ENCODE measurements at places on chromosomes 12 and 14.
A peak's percentile ranks its signal among the peaks of the same experiment; 100 is the strongest.

DNA sequence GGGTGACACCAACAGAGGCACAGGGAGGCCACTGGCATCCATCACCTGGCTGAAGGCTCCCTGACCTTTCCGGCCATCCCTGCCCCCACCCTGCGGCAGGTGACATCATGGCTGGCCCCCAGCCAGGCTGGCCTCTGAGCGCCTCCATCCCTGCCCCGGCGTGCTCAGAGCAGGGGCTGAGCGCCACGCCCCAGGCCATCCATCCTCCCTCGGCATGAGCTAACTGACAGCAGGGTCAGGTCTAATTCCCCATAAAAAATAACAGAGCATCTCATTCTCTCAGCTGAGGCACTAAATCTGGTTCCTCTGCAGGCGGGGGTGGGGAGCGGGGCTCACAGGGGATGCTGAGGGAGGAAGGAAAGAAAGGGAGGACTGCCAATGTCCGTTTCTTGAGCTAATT, 50.7 kb downstream of the PRIMA1 start:
- DNase-seq = no peak

DNA sequence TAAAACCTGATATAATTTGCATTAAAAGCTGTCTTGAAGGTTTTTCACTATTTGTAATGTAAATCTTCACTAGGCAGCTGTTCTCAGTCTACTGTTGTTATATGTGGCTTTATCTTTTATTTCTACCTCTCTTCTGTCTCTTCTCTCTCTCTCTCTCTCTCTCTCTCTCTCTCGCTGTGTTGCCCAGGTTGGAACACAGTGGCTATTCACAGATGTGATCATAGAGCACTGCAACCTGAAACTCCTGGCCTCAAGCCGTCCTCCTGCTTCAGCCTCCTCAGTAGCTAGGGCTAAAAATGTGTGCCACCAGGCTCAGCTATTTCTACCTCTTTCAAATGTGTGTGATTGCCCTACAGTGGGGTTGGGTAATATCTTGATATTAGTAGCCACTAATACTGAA, 21.1 kb downstream of the FUT8 start:
- DNase-seq = no peak

- DNase-seq = no peak
These were observed 228.6 kb downstream of the DACT1 start for GRCh38 chr14:58866391-58866790.

DNA sequence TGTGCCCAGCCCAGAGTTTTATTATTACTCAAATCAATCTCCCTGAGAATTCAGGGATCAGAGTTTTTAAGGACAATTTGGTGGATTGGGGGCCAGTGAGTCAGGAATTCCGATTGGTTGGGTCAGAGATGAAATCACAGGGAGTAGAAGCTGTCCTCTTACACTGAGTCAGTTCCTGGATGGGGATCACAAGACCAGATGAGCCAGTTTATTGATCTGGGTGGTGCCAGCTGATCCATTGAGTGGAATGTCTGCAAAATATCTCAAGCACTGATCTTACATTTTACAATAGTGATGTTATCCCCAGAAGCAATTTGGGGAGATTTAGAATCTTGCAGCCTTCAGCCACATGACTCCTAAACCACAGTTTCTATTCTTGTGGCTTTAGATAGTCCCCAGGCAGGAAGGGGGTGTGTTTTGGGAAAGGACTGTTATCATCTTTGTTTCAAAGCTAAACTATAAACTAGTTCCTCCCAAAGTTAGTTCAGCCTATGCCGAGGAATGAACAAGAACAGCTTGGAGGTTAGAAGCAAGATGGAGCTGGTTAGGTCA, 89.1 kb upstream of the CNOT2 start:
- no peak for DNase-seq

- DNase-seq = no peak
These were observed 118.9 kb downstream of the NPAS3 start for GRCh38 chr14:33057585-33057984.

- no peak for DNase-seq
These were observed 955.5 kb downstream of the TMTC2 start for GRCh38 chr12:83642205-83642604.

DNA sequence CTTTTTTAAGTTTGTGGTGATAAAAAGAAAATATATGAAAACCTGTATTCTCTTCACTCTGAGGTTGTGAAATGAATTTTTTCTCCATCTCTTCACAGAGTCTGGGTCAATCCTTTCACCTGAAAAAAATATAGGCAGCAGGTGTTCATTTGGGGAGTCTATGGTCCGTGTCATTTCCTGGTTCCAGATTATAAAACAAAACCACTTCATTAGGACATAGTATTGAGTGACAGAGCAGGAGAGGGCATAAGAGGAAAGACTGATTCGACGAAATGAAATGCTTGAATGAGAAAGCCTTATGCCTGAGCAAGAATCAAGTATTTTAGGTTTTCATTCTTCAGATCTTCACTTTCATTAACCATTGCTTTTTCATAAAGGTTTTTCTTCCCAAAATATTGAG, 51.8 kb upstream of the NUAK1 start:
- peak; percentile 2 for DNase-seq

DNA sequence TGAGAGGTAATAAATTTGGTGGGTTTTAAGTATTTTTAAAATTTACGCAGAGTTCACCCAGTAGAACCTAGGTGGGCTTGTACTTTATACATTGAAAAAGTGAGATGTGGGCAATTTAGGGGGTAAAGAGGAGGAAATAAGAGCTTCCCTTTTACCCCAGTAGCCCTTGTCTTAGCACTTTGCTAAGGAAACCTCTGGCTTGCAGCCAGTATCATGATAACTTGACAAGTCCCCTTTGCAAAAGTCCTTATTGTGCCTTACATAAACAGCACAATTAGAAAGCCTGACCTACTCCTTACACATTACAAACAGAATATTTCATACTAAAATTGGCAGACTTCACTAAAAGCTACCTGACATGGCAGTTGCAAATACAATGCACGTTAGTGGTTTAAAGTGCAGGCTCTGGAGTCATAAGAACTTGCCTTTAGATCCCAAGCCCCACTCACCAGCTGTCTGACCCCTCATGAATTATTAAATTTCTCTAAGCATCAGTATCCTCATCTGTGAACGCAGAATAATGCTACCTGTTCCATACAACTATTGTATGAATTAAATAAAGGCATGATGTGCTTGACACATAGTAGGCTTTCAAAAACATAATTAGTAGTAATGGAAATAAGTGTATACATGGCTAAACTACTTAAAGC, 53.2 kb upstream of the NELL2 start:
- no peak for DNase-seq

DNA sequence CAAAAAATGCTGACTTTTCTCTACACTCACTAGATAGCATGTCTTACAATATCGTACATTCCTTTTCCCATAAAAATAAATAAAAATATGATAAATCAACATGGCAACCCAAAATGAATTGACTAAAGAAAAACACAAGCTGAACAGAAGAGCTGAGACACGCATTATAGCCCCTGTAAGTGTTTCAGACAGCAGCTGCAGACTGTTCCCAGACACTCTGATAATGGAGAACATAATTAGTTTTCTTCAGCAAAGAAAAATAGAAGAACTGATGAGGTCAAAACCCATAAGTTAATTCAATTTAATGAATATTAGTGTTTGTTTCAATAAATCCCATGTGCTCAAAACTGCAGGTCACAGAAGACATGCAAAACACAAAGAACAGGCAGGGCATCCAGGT, 23.8 kb downstream of the ST8SIA1 start:
- DNase-seq = no peak

- no peak for DNase-seq
These were observed 589.0 kb downstream of the TMEM121 start for GRCh38 chr14:106115401-106115800.

DNA sequence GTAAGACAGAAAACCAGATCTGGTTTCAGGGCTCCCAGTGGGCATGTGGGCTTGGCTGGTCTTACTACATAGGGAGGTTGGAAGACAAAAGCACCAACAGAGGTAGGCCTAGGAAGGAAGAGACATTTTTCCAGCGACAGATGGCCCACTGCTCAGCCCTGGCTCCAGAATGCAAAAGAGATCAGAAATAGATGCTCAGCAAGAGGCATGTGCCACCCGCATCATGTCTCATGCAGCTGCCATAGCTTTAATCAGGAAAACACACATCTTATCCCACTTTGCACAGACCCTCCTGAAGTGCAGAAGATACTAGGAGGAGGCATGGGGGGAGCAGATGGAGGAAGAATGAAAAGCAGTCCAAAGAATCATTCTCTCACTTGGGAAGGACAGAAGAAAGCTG, 25.3 kb downstream of the VASH1 start:
- DNase-seq = no peak

DNA sequence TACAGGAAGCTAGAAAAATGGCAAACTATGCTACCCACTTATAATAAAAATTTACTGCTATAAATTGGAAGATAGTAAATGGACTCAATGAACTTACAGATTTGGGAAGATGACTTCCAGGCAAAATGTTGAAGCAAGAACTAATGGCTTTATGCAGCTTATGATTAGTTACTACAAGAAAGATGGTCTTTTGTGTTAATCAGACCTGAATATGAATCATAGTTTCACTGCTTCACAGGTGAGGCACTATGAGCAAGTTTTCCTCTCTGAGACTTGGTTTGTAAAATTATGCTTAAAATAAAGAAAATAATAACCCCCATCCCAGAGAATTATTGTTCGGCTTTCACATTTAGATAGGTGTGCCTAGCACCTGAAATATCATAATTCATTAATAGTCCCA, 19.8 kb upstream of the DCN start:
- DNase-seq = no peak

- no peak for DNase-seq
These were observed 147.1 kb downstream of the PAPOLA start for GRCh38 chr14:96649327-96649601.

DNA sequence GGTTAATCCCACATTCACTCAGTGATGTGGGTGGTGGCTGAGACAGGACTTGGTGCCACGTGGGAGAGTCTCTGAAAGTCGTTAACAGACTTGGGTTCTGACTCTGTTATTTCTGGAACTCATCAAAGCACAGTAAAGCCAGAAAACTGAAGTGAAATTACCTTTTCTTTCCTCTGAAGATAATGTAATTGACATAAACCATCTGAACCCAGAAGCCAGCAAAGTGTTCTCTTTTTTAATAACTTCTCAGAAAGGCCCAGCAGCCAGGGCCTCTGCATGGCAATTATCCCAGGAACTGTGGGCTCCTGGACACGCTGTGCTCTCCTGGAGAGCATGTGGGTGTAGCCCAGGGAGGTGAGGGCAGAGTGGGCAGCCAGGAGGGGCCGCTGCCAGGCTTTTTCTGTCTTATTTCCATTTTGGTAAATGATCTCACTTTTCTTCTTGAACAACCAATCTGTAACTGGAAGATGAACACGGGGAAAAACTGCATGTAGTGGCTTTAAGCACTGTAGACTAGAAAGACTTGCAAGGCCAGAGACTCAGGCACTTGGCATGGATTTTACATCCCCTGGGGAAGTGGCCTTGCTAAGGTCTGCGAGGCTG, 444.1 kb upstream of the TMEM132C start:
- no peak for DNase-seq

GRCh38 chr14:23047034-23047634, 5.1 kb downstream of the PSMB11 start:
- no peak for DNase-seq

DNA sequence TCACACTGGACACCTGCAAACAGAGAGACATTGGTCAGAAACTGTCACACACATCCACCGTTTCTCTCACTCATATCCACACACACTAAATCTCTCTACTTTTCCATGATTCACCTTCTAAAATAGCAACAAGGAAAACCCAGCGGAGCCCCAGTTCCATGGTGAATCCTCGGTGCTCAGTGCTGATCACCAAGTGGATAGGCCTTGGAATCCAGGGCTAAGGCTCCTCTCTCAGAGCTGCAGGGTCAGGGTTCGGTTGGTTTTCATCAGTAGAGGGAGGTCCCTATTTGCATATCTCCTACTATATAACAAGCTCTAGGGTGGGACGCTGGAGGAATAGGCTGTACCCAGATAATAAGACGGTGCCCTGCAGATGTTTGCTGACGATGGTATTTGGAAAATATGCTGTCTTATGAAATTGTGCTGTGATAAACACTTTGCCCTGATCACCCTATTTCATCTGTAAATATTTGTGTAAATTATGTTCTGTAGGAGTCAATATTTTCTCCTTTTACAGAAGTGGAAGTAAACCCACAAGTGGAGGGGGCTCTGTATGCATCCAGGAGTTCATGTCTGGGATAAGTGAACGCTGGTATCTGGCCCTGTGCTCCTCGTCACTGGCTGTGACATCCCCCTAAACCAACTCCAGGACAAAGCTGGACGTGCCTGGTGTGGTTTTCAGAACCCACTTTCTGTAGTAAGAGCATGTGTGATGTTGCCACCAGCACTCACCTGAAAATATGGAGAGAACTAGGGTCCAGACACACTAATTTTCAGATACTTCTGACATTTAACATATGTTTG, 709.2 kb downstream of the TMEM121 start:
- DNase-seq = peak; percentile 75

DNA sequence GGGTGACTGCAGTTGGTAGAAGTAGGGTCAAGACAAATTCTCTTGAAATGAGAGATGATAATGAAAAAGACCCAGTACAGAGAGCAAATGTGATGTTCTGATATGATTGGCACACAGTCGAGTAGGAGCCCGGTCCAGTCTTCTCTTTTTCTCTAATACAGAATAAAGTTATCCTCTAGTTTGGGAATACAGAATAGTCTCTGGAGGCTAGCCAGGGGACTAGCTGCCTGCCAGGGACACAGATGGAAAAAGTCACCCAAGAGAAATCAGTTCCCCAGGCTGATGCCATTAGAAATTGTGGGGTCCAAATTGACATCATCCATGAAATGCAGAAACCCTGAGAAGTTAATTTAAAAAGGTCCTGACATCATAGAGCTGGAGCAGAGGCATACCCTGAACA, 177.2 kb upstream of the NEDD1 start:
- DNase-seq = no peak

DNA sequence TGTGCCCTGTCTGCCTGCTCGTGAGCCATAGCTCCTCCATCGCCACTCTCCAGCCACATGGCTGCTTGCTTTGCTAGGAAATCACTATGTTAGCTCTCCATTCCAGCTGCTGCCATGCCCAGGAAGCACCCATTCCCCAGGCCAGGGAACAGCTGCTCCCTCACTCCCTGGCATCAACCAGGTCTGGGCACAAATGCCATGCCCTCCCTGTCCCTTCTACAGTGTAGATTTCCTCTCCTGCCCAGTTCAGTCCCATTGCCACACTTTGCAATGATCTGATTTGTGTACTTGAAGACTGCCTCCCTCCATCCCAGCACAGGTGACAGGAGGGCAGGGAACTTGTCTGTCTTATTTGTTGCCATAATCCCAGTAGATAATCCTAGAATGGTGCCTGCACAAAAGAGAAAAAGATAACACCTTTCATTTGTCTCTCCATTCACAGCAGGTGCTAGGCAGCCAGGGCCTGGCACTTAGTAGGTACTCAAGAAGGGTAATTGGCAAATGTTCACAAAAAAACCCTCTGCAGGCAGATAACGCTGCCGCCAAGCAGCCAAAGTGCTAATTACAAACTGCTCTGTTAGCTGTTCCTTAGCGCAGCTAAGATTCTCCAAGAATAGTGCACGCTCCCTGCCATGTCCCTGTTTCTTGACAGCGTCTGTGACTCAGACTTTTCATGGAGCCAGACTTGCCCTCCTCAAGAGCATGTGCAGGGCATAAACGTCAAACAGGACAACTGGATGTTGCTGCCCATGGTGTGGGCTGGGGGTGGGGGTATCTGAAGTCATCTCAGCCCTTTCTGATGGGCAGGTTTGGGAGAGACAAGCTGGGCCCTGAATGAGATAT, 69.1 kb downstream of the ARL6IP4 start:
- no peak for DNase-seq

- DNase-seq = no peak
These were observed 14.1 kb downstream of the VRK1 start for GRCh38 chr14:96811265-96811664.

- DNase-seq = no peak
These were observed 1132.3 kb upstream of the FLRT2 start for GRCh38 chr14:84397631-84398030.

GRCh38 chr12:6199531-6200255, 507 bp upstream of the CD9 start:
- DNase-seq = no peak

All from NCI-H526 treated with DMSO at 0.1 percent for 48 hours (cell line).